ENCODE measurements at places on chromosomes 2 and 18. TPM values are rescaled to one million over a fixed set of nuclear protein-coding genes. Genes with fewer than 3 reads are reported as not detected.

The C2orf81 gene
- total RNA-seq: 3.4 TPM

The CFAP65 gene
- not detected for total RNA-seq

The MEP1B gene
- not detected for total RNA-seq

The TRPM8 gene
- total RNA-seq: 0.15 TPM

The TLX2 gene
- total RNA-seq: not detected

The SIX2 gene
- total RNA-seq: 35.0 TPM

The RAD51AP2 gene
- not detected for total RNA-seq

The PROC gene
- total RNA-seq: 2.6 TPM

The SERPINB10 gene
- not detected for total RNA-seq

The MC4R gene
- not detected for total RNA-seq

The SH3RF3 gene
- 58.8 TPM for total RNA-seq

The BCL2L11 gene
- 10.8 TPM for total RNA-seq

The BMP10 gene
- total RNA-seq: not detected

The GPR45 gene
- not detected for total RNA-seq

The GRHL1 gene
- 0.31 TPM for total RNA-seq
